MV-4-11 (cell line): ENCODE measurements at places on chromosomes 1 and 21.

DNA sequence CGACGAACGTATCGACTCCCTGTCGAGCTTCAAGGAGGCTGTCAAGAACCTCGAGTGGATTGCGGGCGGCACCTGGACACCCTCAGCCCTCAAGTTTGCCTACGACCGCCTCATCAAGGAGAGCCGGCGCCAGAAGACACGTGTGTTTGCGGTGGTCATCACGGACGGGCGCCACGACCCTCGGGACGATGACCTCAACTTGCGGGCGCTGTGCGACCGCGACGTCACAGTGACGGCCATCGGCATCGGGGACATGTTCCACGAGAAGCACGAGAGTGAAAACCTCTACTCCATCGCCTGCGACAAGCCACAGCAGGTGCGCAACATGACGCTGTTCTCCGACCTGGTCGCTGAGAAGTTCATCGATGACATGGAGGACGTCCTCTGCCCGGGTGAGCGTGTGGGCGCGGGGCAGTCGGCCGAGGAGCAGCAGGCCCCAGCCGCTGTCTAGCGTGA, 28.0 kb downstream of the COL6A2 start:
- DNase-seq, result no peak

- peak; percentile 55 for DNase-seq
These were observed 1.1 kb downstream of the GABPA start for GRCh38 chr21:25735646-25736597.

- DNase-seq, result no peak
These were observed 61.3 kb downstream of the H3-3A start for GRCh38 chr1:226123591-226124471.

- no peak for DNase-seq
These were observed 1.4 kb downstream of the PTBP2 start for GRCh38 chr1:96722958-96723357.

DNA sequence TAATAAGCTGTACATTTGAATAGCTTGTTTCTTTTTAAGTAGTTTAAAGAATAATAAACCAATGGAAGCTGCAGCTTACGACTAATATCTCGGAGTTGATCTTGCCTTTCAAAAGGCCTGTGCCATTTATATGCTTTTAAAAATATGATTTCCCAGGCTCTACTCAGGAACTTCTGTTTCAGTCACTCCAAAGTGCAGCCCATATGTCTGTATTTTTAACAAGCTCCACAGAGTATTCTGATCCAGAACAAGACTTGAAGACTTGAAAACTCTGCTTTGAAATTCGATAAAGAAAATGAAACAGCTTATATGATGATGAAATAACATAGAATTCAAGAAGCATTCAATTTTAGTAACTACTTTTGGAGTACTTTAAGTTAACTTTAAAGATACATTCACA, 79.1 kb upstream of the PLPPR4 start:
- DNase-seq, result no peak

DNA sequence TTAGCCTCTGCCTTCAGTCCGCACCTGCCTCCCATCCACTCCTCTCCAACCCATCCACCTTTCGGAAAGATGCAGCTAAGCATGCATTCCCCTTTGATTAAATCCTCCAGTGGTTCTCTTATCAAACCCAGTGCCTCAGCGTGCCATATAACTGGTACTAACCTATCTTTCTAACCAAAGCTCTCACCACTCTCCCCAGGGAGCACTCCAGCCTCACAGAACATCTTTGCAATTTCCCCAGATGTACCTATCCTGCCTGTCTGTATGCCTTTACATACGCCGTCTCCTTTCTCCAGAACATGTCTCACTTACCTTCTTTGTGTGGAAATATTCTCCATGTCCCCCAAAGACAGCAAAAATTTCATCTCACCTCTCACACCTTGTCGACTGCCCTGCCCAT, 80.0 kb downstream of the SLC25A24 start:
- no peak for DNase-seq

DNA sequence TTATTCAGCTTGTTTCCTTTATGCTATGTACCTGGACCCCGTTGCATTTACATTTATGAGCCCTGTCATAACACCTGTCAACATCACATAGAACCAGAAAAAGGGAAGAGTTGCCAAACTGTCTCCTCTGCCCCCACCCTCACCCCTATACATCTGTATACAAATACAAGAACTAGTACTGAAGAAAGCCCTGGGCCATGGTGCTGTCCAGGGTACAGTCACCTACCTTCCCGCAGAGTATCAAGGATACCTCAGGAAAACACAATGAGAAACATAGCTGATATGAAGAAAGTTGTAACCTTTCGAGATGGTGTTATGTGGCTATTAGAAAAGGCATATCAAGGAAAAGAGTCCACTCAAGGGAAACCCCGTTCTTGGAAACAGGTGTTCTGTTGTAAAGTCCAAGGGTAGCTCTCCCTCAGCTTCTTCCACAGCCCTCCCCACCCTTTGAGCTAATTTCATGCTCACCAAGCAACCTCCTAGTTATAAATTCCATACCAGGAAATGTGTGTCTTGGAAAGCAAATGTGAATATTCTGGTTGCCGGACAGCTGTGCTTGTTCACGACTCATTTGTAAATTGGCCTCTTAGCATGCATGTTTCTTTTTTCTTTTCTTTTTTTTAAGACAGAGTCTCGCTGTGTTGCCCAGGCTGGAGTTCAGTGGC, 16.7 kb upstream of the AVPR1B start:
- DNase-seq, result no peak

GRCh38 chr1:204866051-204866596, 4.5 kb upstream of the NFASC start:
- no peak for DNase-seq

DNA sequence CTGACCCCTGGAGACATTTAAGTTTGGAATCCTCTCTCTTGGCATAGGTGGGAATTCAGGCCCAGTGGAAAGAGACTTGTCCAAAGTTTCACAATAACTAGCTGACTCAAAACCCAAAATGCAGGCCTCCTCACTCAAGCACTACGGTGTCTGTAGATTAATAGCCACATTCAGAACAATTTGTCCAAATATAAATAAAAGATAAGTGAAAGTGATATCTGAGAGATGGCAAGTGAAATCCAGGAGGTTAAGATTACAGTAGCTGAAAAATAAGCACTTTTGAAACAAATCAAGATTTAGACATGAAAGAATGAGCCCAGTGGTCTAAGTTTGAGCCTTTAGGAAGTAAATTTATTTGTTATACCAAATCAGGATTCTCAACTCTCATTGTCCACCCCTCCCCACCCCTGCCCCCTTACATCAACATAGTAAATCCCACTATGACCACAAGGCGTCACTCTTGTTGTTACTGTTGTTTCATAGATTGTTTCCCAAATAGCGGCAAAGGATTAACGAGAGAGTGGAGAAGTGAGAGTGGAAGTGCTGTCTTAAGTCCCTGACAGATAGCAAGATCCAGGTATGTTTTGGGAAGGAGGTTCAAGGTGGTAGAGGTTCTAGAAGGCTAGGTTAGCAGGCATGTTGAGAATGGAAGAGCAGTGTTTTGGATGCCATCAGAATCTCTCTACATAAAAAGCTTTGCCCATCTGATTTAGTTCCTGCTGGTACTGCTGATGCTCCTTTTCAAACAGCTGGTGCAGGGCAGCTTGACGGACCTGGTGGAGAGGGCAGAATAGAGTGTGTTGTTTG, 7.1 kb upstream of the TPM3 start:
- DNase-seq, result peak; percentile 65

DNA sequence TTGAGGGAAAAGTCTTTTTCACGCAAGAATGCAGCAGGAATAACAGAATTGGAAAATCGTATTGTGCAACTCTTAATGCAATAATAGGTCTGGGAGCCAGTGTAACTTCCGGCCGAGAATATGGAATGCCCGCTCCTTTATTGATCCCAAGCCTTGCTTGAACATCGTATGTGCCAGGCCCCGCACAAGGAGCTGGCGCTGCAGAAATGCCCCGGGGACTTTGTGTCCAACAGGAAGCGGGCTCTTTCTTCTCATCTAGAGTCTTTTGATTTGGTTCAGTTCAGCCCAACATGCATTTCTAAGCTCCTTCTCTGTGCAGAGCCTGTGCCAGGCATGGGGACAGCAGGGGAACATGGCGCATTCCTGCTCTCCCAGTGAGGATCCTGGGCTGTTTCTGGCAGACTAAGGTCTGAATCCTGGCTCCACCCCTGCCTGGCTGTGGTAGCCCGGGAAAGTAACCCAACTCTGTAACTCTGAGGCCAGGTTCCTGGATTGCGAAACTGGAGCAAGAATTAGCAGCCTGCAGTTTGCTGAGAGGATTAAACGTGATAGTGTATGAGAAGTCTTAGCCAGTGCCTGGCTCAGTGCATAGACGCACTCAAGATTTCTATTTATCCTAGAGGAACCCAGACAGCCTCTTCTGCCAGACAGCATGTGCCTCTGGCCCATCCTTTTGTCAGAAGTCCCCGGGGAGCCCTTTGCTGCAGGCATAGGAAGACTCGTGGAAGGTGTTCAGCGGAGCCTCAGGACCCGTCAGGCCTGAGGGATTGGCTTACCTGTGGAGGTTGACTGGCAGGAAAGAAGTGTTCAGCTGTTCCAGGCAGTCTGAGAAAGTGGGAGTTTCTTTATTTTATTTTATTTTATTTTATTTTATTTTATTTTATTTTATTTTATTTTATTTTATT, 987 bp upstream of the CDCP2 start:
- peak; percentile 83 for DNase-seq

DNA sequence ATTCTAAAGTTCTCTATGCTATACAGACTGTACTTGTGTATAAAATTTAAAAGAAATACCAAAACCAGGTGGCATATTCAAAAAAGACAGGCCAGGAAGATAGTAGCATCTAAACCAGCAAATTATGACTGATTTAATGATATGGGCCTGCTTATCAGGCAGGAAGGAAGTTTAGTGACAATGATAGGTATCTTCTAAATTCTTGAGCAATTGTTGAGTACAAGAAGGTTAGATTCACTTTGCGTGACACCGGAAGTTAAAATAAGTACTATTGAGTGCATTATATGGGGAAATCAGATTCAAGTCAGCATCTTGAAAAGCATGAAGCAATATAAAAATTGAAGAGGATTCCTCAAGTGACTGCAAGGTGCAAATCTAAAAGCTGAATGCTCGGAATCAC, 186.8 kb upstream of the RGS18 start:
- DNase-seq, result no peak

GRCh38 chr21:43740497-43741156, 21.7 kb downstream of the PDXK start:
- DNase-seq, result no peak

- DNase-seq, result no peak
These were observed 7.1 kb upstream of the SSBP3 start for GRCh38 chr1:54413295-54413694.

DNA sequence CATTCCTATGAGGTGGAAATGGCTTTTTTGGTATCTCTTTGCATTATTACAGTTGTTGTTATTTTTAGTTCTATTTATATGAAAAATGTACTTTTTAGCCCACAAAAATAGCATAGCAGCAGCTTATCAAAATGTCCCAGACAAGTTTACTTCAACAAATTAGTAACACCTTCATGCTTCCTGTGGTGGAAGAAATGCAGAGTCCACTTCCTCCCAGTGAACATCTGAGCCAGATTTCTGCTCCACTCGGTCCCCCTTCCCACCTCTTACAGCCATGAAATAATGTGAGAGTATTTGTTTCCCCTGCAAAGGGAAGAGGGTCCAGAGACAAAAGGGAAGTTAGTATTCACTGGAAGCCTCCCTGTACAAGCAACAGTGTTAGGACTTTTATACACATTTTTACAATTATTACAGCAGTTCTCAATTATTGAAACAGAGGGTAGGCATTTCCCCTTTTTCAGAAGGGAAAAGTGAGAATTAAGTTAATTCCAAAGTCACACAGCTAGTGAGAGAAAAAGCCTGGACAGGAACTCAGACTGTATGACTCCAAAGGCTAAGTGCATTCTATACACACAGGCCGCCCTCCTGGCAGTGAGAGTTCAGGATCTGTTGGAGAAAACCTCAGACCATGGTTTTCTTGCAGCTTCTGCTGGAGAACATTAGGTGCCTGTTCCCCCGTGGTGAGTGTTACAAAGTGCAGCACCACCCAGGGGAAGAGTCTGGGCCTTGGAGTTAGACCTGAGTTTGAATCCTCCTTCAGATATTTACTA, 126.5 kb downstream of the PBX1 start:
- peak; percentile 57 for DNase-seq

GRCh38 chr1:36366091-36366661, 19.5 kb downstream of the STK40 start:
- DNase-seq, result peak; percentile 43

GRCh38 chr1:91777630-91778300, 108.2 kb downstream of the TGFBR3 start:
- no peak for DNase-seq

DNA sequence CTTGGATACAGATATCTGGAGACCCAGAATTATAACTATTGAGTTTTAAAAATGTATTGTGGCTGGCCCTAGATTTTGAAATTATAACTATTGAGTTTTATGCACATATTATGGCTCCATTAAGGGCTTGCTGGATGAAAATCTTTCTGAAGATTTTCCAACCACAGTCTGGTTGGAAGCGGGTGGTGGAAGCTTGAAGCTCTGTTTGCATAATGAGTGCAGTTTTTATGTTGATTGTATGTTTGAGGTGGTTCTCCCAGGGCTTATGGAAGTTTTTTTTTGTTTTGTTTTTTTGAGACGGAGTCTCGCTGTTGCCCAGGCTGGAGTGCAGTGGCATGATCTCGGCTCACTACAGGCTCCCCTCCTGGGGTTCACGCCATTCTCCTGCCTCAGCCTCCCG, 10.1 kb upstream of the CTPS1 start:
- no peak for DNase-seq

DNA sequence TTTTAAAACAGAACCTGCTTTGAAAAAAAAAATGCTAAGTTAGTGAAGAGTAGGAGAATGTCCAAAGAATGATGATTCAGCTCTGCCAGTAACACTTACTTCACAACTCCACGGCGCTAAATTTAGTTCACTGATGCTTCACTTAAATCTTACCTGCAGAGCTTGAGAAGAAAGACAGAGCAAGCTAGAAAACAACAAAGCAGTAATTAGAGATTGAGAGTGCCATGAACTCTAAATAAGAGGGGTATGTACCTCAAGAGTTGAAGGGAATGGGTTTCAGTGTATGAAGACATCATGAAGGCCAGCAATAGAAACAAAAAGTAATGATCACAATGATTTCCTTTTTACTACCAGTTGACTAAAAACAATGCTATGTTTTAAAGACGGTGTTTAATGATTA, 32.8 kb downstream of the EPRS1 start:
- DNase-seq, result no peak

GRCh38 chr1:101843160-101843559, 153.6 kb downstream of the OLFM3 start:
- DNase-seq, result no peak

DNA sequence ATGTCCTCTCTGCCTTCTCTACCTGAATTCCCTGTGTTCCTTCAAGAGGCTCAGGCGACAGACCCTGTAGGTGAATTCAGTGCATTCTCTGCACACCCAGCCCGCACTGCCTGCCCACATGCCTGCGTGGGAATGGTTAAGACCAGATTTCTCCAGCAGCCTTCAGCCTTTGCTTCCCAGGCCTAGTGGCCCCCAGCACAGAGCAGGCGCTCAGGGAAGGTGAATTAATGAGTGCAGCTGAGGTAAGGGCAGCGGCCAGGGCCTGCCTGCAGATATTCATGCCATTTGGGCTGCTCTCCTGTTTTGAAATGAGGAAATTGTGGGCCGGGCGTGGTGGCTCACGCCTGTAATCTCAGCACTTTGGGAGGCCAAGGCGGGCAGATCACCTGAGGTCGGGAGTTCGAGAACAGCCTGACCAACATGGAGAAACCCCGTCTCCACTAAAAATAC, 45.5 kb downstream of the IER5 start:
- no peak for DNase-seq

- no peak for DNase-seq
These were observed 4.3 kb upstream of the SHISA4 start for GRCh38 chr1:201884425-201884824.
